Activated CD4-positive, alpha-beta T cell treated with anti-CD3 and anti-CD28 coated beads for 1 hour (primary cell): ENCODE measurements at places on chromosomes 6 and 20.

- DNase-seq = no peak
These were observed 24.3 kb upstream of the HLA-DRB5 start for GRCh38 chr6:32554116-32554965.

DNA sequence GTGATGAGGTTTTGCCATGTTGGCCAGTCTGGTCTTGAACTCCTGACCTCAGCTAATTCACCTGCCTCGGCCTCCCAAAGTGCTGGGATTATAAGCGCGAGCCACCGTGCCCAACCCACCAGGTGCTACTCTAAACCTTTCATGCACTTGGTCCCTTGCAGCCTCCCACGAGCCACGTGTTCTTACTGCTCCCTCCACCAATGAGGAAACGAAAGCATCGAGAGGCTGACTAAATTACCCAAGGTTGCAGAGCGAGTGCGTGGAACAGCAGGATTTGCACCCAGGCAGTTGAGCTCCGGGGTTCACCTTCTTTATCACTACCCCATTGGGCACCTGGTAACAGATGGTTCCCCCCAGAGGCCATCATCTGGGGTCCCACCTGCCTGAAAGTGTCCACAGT lies 208.3 kb downstream of the LY86 start:
- no peak for DNase-seq

DNA sequence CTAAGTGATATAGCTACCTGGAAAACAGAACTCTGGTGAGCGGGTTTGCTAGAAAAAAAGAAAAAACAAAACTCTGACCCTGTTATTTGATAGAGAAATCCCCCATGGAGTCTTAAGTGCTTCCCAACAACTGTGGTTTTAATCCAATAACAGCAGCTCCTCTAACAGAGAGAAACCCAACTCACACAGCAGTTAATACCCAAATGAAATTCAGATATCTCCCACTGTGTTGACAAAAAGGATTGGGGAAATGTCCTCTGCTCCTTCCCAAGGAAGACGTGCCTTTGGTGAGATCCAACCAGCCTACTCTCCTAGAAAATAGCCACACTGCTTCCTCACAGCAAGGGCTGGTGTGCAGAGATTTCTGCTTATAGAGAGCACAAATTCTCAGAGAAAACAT lies 200.4 kb upstream of the FBXL4 start:
- no peak for DNase-seq

DNA sequence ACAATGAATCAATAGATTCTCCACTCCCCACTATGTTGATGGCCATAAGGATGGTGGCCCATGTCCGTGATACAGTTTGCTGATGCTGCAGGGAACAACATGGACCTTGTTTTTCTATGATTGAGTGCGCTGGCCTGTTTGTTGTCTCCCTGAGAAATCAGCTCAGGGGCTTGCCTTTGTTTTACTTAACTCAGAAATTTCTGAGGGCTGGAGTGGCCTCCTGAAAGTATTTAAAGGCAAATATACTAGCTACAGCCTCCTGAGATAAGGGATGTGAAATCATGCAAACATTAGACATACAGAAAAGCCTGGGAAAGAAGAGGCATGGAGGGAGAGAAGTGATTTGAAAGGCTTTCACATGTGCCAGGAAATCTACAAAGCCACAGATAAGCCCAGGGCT lies 170.3 kb upstream of the FLRT3 start:
- DNase-seq = no peak

GRCh38 chr6:16741112-16742016 lies 19.9 kb downstream of the ATXN1 start:
- DNase-seq = no peak

- DNase-seq = no peak
These were observed 73.7 kb downstream of the EDN1 start for GRCh38 chr6:12363651-12364381.

DNA sequence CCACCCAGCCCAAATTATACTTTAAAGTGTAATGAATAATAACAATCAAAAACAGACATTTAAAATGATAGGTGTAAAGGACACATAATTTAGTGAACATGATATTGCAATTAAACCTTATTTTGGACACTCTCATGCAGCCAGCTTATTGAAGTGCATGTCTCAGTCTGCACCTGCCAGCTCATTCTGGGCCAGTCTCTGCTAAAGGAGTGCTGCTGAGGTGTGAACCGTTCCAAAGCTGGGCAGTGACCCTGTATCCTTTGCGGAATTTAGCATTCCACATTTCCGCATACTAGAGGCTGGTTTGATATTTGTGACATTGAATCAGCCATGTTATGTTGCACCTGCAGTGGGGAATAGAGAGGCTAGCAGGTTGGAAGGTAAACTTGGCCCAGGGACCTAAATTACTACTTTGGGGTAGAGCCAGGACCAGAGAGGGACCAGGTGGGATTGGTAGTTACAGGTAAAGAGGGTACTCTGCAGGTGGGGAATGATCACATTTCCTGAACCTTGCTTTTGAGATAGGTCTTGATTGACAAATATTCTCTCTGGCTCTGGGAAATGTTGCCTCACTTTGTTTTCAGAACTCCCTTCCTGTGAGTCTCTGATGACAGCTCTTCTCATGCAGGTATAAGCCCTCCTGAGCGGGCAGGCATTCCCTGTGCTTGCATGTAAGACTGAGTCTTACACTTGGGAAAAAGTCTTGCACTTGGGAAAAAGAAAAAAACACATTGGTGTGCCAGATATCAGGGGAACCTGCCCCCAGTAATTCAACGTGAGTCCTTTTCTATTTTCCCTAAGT lies 26.2 kb downstream of the TULP4 start:
- no peak for DNase-seq

DNA sequence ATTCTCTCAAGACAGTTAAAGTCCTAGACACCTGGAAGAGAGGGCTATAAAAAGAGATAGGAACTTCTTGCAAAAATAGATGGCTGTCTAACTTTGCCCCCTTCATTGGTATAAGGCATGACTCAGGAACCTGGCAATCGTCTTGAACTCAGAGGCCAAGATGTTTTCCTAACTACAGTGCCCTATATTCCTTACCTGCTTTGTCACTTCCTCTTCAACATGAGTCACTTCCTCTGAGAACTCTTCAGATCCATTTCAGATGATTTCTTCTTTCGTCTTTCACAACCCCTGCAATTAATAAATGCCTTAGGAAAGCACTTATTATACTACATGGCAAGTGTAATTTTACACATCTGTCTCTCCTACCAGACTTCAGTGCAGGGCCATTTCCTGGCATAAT lies 83.5 kb downstream of the HAO1 start:
- DNase-seq = no peak

DNA sequence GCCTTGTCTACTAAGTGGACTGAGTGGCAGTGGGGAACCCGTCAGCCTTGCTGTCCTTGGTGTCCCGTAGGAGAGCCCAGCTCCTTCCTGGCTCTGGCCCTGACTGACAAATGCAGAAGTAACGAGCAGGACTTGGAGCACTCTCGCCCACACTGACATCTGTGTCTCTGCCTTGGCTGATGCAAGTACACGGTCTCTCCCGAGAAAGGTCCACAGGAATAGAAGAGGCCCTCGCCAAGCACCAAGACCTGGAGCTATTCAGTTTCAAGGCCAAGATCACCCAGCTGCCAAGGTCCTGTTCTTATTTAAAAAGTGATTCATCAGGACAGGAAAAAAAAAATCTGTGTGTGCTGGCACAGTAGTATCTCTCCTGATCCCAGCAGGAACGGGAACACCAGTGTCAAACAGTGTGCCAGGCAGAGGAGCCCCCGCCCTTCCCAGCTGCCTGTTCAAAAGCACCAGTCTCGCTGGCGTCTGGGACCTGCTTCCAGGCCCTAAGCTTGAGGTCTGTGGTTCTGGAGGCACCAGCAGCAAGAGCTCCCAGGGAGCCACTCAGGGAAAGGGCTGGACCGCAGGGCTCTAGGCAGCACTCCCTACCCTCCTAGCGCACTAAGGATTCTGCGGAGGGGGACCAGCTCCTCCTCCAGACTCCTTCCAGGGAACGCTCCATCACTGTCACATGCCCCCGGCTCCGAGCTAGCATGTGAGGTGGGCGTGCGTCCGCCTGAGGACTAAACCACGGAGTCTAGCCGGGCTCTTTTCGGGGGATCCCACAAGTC lies 376.9 kb downstream of the RNGTT start:
- DNase-seq = no peak

- no peak for DNase-seq
These were observed 30.5 kb downstream of the SAYSD1 start for GRCh38 chr6:39084506-39084905.

DNA sequence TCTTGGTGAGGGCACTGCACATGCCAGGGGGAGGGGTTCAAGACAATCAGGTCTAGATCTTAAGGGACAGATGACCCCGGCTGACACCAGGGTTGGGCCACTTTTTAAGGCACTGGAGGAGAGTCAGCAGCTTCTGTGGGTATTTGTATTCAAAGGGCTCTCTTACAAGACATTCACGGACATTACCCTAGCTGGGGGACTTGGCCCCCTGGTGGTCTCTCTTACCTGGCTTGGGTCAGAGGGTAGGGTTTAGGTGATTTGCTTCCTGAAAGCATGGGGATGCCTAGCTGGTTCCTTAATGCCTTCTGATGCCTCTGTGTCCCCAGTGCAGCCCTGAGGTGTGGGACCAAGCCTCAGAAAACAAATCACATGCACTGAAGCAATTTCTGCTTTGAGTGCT lies 354.7 kb downstream of the CDC5L start:
- no peak for DNase-seq
